ENCODE measurements at places on chromosomes 3 and 15.

GRCh38 chr3:111667621-111668239, 72.6 kb upstream of the ZBED2 start:
- no peak for DNase-seq

DNA sequence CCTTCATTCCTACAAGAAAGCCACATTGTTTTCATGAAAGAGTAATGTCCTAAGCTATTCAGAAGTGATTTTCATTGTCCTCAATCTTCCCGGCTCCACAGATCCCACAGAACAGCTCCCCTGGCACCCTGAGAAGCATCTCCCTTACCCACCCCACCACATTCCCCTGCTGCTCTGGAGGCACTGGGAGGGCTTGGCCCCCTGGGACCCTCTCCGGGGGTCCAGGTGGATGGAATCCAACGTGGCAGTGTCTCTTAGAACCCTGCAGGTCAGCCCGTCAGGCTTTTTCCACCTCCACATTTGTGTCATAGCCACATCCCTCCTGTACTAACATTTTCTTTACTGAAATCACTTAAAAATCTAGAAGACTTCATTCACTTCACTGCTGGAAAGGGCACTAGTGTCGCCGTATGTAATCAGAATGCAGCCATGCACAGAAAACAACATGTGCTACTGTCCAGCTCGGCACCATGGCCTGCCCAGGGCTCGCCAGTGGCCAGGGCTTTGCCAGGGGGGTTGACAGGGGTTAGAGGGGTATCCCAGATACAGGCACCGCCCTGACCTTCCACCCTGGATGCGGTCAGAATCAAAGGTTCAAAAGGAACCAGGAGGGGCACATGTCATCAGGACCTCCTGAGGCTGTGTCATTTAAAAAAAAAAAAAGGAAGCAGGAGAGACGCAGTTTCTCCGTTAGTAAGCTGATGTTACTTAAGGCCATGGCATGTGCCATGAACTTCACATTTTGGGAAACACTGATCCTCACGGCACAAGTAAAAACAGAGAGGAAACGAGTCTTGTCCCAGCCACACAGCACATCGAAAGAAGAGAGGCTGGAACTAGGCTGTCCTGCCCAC, 106.3 kb downstream of the LSM3 start:
- no peak for DNase-seq

- DNase-seq, result no peak
These were observed 107.9 kb upstream of the SATB1 start for GRCh38 chr3:18533039-18533438.

DNA sequence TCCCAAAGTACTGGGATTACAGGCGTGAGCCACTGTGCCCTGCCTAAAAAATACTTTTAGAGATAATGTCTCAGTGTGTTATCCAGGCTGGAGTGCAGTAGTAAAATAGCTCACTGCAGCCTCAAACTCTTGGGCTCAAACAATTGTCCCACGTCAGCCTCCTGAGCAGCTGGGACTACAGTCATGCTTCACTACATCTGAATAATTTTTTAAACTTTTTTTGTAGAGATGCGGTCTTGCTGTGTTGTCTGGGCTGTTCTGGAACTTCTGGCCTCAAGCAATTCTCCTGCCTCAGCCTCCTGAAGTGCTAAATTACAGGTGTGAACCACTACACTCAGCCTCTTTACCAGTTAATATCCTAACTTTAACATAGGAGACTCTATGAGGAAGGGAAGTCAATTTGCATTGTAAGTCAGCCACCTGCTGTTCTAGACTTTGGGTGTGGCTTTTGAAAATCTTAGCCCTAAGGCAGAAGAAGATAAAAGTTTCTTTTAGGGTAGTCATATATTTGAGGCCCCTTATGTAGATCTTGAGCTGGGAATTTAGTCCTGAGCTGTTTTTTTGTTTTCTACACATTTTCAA, 78.2 kb upstream of the RASGRP1 start:
- no peak for DNase-seq

- DNase-seq, result no peak
These were observed 88.1 kb downstream of the MECOM start for GRCh38 chr3:169575381-169575780.

All from DMS79 (cell line).